ENCODE measurements at places on chromosomes 7 and 10.

- DNase-seq = no peak
These were observed 1.5 kb downstream of the IPMK start for GRCh38 chr10:58266003-58266825.

DNA sequence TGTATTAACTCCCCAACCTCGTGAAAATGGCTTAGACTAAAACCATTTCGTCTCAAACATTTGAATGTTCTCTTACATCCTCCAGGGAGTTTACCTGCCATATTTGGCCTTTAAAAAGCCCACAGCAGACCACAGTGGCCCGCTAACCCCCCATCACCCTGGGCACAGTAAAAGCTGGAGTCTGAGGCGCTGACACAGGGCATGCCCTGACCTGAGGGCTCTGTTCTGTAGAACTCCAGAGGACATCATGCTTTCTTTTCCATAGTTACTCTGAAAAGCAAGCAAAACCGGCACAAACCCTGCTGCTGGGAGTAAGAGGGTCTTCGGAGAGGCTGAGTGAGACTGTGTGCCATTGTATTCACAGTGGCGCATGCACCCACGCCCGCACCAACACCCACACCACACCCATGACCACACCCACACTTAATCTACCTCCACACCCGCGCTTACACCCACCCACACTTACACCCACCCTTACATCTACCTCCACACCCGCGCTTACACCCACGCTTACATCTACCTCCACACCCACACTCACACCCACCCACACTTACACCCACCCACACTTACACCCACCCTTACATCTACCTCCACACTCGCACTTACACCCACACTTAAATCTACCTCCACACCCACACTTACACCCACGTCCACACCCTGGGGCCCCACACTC lies 32.1 kb downstream of the LRRC27 start:
- DNase-seq = no peak

DNA sequence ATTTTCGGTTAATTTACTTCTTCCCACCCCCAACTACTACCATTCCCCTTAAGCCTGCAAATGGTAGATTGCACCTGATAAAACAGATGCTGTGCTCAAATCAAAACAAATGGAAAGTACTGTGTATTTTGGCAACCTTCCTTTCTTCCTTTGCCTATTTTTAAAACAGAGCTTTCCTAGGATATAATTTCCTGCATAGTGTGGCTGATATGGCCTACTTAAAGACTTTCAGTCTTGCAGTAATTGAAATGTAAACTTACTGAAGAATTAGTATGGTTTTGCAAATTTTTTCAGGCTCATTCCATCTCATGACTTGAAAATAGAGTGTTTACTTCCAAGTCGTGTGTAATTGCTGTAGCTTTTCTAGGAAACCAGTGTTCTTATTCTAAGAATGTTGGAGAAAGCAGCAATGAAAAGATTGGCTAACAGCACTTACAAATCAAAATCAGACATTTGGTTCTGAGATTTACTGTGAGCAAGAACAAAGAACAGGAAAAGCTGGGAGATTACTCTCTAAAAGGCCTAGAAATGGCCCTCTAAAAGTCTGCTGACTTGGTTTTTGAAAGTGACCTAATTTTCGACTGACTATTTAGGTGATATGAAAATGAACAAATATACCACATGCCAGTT lies 52.0 kb downstream of the REEP3 start:
- no peak for DNase-seq

- DNase-seq = no peak
These were observed 456.3 kb downstream of the DGKB start for GRCh38 chr7:14446219-14446618.

GRCh38 chr7:7668706-7669105 lies 28.2 kb downstream of the UMAD1 start:
- no peak for DNase-seq

GRCh38 chr7:103336761-103337160 lies 7.8 kb downstream of the DNAJC2 start:
- DNase-seq = no peak

DNA sequence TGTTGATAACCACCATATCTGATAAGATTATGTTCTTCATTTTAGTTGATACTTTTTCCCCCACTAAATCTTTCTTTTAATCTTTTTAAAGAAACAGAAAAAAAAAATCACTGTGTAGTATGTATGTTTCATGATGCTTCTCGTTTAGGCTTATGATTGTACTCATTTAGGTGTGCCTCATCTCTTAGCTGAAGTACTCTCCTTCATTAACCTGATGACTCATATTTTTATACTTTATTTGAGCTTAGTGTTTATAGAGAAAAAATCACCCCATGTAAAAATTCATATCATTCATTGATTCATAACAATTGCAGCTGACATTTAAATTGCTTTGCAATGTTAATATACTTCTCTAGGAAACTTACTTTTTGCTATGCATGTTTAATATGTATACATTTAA lies 158.9 kb downstream of the MLLT10 start:
- DNase-seq = no peak

DNA sequence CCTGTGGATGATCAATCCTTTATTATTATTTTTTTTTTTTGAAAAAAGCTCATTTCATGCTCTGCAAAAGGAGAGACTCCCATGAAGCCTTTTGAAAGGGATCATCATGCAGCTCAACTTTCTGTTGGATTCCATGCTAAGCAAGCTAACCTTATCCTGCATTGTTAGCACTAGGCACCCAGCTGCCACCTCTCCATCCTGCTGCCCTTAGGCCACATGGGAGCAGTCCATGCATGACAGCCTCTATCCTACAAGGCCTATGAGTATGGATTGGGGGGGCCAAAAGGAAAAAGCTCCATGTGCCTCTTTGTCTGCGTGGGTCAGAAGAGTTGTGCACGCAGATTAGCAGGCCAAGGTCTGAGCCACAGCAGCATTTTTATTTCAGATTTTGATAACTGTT lies 19.2 kb downstream of the SMNDC1 start:
- no peak for DNase-seq

GRCh38 chr10:50551894-50552293 lies 71.9 kb downstream of the SGMS1 start:
- no peak for DNase-seq

- no peak for DNase-seq
These were observed 58.5 kb upstream of the FOXP2 start for GRCh38 chr7:114356133-114356532.

DNA sequence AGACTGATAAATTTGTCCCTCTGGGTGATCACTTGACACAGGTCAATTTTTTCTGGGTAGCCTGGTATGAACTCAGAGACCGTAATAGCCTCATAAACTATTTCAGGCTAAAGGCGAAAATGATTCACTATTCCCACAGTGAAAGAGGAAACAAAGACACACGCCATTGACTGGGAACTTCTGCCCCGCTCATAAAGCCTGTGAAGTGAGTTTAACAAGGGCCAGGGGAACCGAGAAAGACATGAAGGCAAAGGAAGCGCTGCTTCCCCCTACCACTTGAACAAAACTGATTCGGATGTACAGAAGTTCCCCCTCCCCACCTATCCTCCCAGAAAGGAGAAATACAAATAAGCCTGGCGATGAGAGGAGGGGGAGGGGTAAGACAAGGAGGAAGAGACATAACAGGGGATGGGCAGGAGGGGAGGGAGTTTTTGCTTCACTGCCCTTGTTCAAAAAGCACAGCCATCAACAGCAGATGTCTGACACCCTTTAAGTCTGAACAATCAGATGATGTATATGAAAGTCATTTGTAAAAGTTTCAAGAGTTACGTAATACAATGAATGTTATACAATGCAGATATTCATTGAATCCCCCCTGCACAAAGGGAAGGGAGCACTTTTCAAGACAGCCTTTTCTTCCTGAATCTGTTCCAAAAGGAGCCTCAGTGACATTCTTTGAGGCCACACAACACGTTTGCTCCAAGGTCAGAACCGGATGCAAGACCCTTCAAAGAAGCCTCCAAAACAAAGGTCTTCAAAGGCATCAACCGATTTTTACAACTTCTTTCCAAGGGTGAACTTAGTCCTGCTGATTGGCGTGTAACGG lies 734 bp downstream of the ABCB4 start:
- no peak for DNase-seq

DNA sequence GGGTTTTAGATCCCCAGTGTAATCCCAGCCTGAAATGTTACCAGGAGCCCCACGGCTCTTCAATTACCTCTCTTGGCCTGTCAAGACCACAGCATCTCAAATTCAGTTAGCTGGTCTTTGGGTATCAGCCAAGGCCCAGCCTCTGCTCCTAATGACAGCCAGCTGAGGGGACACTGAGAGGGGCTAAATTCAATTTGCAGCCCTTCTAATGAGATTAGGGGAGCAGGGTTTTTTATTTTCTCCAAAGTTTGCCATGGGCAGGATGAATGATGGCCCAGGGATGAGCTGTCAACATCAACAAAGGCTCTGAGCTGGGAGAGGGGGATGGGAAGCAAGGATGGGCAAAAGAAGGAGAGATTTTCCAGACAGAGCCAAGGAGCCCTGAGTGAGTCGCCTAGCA lies 116.8 kb upstream of the TBX20 start:
- no peak for DNase-seq

DNA sequence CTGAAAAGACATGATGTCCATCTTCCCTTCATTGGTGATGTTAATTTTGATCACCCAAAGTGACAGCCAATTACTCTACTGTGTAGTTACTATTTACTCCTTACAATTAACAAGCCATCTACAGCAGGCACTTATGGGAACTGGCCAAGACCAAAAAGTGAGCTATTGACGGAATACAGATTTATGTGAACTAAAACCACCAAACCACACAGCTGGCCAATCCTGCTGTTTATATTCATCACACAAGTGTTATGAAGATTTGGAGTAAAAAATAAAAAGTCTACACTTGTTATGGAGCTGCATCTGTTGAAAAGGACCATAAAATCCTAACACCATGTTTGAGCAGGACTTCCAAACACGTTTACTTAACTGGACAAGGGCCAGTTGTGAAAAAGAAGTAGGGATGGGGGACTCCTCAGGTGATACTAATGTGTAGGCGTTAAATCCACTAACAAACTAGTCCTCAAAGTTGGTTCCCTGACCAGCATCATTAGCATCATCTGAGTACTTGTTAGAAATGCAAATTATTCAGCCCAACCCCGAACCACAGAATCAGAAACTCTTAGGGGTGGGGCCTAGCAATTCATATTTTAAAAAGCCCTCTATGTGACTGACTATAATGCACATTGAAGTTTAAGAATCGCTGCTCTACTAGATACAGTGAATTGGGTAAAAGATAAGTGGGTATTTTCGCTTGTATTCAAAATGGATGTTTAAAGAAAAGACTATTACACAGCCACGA lies 11.6 kb downstream of the MCMBP start:
- no peak for DNase-seq

GRCh38 chr10:103193820-103194529 lies 903 bp upstream of the NT5C2 start:
- no peak for DNase-seq

- DNase-seq = no peak
These were observed 110.8 kb upstream of the PTN start for GRCh38 chr7:137454246-137454724.
